ENCODE measurements at places on chromosomes 2 and 18. TPM values are rescaled to one million over a fixed set of nuclear protein-coding genes. Genes with fewer than 3 reads are reported as not detected.
A peak's percentile ranks its signal among the peaks of the same experiment; 100 is the strongest.

GRCh38 chr2:65818873-65819451 lies 386.6 kb upstream of the SPRED2 start:
- DNase-seq: no peak

GRCh38 chr18:49623571-49623970 lies 61.7 kb downstream of the LIPG start:
- DNase-seq: no peak

DNA sequence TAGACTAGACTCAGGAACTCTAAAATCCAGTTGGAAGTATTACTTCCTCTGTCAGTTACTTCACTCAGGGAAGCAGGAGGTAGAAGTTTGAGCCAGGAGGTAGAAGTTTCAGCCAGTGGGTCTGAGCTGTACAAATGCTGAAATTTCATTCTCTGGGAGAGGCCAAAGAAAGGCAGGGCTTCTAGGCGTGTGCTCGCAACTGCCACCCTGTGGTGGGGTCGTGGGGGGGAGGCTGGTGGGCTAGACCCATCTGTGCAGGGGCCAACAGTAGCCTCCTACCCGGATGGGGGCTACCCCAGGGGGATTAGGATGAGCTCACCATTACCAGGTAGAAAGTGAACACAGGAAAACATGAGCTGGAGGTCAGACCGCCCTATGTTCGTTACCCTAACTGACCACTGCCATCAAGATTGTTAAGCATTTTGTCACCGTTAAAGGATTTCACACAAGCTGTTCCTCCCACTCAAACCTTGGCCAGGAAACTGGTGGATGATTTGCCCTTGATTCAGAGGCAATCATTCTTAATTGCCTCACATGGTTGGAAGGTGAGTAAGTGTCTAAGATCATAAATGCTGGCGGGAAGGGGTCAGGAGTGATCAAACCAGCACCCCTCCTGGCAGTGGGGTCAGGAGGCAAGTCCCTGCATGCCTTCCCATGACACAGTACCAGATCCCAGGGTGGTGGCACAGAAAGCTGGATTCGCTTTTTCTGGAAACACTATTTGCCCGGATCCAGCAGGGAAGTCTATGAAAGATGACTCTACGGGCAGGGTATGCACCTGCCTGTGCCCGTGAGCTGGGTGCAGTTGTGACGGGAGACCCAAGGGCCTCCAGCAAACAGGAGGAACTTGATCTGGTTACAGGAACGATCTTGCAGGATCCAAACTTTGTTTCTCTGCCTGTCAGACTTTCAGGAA lies 5.2 kb upstream of the FHL2 start:
- DNase-seq: no peak

DNA sequence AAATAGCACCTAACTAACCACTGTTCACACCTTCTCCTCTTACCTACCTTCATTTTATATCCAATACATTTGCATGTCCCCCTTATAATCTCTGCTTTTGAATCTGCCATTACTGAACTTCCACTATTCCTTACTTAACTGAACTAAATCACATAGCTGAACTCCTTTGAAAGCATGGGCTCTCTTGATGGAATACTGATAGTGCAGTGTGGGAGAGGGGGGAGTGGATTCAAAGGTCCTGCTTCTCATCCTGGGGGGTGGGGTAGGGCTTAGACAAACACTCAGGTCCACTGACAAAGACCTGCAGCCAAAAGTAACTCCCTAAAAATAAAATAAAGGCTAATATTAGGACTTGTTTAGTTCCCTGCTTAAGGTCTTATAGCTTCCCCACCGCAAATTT lies 8.6 kb downstream of the MCEE start:
- no peak for DNase-seq

DNA sequence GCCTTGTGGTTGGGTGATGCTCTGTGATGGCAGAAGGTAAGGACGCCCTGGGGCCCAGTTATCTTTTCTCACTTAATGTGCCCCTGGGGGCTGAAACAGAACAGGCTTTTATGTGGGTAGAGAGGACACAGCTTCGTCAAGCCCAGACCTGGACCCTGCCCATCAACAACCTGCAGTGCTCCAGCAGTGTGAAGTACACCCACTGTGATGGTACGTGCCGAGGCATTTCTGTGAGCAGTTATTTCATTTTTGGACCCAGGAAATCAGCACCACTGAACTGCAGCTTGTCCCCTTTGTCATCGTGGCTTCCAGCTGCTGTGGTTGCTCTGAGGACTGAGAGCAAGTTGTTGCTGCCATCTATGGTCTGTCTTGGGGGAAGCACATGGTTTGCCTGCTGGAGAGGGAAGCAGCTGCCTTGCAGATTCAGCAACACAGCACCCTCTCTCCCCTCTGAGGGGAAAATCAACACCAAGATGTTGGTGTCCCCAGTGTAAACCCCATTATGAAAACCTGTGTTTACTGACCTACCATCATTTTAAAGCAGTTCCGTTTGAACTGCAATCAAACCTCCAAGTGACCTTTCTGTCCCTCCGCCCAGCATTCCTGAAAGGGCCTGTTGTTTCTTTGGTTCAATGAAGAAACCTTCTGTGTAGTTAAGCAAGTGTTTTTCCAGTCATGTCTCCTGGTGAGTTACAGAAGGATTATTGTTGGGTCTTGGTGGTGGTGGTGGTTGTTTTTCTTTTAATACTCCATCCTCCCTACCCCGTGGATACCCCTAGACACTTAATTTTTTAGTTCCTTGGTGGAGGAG lies 158.2 kb downstream of the MGAT5 start:
- peak; percentile 83 for DNase-seq

DNA sequence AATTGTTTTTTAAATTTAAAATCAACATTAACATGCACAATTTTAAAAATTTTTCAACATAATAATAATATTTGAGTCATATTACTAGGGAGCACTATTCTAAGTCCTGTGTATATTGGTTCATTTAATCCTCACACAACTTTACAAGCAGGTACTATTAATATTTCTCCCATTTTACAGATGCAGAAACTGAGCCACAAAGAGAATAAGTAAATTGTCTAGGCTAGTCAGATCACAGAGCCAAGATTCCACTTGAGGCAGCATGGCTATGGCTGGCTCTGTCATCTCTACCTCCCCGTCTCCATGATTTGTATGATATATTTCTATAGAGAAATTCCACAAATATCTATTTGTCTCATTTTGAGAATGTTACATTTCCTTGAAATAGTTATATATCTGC lies 15.1 kb downstream of the CCNT2 start:
- DNase-seq: no peak

GRCh38 chr18:23066060-23066459 lies 69.2 kb upstream of the CABLES1 start:
- peak; percentile 71 for DNase-seq

DNA sequence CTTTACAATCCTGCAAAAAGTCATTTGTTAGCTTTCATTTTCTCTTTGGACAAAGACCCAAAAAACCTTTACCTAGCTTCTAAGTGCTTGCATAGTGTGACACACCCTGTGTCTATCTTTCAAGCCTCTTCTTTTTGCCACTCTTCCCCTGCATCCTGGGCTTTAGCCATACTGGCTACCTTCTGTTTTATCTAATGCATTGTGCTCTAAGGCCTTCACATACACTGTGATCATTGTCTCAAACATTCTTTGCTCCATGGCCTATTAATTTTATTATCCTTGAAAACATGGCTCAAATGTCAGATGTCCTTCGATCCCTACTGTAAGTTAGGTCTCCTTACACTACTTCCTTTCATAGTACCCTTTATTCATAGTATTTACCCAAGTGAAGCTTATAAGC lies 84.4 kb downstream of the PIK3C3 start:
- DNase-seq: no peak

- no peak for DNase-seq
Measured at GRCh38 chr2:215611609-215612386, 175.9 kb upstream of the FN1 start.

GAL3ST2 gene
- polyA plus RNA-seq: not detected

MARCHF4 gene
- 0.04 TPM for polyA plus RNA-seq

PER2 gene
- polyA plus RNA-seq: 4.4 TPM

LRP1B gene
- 3.7 TPM for polyA plus RNA-seq

NOSTRIN gene
- 9.6 TPM for polyA plus RNA-seq

Measured in hindlimb muscle (tissue), 1 donor.